Muscle of leg (tissue), 16 donors: ENCODE measurements at places on chromosomes 2 and 18. TPM values are rescaled to one million over a fixed set of nuclear protein-coding genes. Genes with fewer than 3 reads are reported as not detected.
A peak's percentile ranks its signal among the peaks of the same experiment; 100 is the strongest.

GREB1L gene
- polyA plus RNA-seq = 5.4 TPM

AFF3 gene
- 2.4 TPM for polyA plus RNA-seq

DNER gene
- polyA plus RNA-seq = 0.83 TPM

ACMSD gene
- 0.37 TPM for polyA plus RNA-seq

DOK1 gene
- 7.0 TPM for polyA plus RNA-seq

IL1R2 gene
- 0.17 TPM for polyA plus RNA-seq

TDRD15 gene
- not detected for polyA plus RNA-seq

GREB1 gene
- polyA plus RNA-seq = 6.5 TPM

KCNG2 gene
- 0.49 TPM for polyA plus RNA-seq

EFEMP1 gene
- 18.6 TPM for polyA plus RNA-seq

LCT gene
- not detected for polyA plus RNA-seq

GRCh38 chr2:65663831-65664407 is 231.5 kb upstream of the SPRED2 start:
- no peak for DNase-seq
- peaks cover 6% of the 10 kb centered on the region for H3K4me1 ChIP-seq
- H3K27ac ChIP-seq = no peak overlapping the region
- no peaks in the 10 kb centered on the region for H3K27me3 ChIP-seq

DNA sequence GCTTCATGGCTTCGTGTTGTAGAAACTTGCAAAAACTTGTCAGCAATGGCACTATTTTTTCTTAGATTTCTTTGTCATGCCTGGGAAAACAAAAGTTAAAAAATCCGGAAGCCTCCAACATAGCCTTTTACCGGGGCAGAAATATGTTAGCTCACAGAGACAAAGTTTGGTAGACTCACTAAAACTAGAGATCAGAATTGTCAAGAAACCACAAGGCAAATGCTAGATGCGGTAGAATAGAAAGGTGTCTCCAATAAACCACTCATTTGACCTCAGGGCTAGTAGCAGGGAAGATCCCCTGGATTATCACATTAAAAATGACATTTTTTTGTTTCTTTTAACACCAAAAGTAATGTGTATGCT is 405 bp downstream of the CASP10 start:
- H3K27ac ChIP-seq = peak overlapping the region; percentile 80
- H3K27me3 ChIP-seq = no peaks in the 10 kb centered on the region
- H3K4me1 ChIP-seq = no peaks in the 10 kb centered on the region
- peak overlapping the region; percentile 45 for H3K4me3 ChIP-seq

- H3K27me3 ChIP-seq = no peaks in the 10 kb centered on the region
- DNase-seq = peak; percentile 44
- peaks cover 3% of the 10 kb centered on the region for H3K4me1 ChIP-seq
- no peak overlapping the region for H3K27ac ChIP-seq
These were observed 227.3 kb downstream of the LOXHD1 start for GRCh38 chr18:46429649-46430224.

DNA sequence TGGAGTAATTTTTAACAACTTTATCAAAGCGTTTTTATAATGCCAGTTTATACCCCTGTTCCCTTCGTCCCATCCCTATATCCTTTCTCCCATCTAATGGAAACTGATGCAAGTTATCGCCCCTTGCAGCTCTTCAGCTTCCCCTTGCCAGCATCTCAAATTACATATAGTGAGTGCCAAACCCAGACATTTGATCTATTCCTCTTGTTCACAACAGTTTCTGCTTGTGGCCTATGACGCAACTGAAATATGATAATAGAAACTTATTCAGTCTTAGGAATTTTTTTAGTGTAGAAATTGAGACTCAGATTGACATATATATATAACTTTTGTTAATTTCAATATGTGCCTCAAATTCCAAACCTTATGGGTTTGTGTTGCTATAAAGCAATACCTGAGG is 562.2 kb upstream of the VWC2L start:
- peak; percentile 13 for DNase-seq
- H3K4me3 ChIP-seq = no peak overlapping the region
- H3K36me3 ChIP-seq = no peaks in the 10 kb centered on the region
- no peaks in the 10 kb centered on the region for H3K27me3 ChIP-seq
- no peaks in the 10 kb centered on the region for H3K4me1 ChIP-seq

DNA sequence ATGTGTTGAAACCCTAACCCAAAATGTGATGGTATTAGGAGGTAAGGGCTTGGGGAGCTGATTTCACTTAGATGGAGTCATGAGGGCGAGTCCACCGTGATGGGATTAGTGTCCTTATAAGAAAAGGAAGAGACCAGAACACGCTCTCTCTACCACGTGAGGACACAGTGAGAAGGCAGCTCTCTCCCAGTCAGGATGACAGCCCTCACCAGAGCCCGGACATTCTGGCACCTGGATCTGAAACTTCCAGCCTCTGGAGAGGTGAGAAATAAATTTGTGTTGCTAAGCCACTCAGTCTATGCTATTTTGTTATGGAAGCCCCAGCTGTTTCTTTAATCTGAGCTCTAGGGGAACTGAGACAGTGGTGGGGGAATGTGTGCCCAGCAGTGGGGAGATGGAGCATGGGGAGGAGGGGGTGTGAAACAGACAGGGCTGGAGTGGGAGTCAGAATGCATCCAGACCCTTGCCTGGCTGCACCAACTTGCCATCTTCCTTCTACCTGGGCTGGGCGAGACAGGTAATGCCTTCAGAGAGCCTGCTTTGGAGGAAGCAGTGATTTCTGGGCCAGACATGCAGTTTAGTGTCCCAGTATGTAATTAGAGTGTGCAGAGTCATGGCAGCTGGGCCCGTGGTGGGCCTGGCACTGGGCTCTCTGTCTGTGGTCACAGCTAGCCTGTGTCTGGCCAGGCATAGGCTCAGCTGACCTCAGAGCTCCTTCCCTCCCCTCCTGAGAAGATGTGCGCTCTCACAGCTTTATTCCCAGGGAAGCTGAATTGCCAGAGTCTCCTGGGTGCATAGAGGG is 38.1 kb downstream of the RHOB start:
- H3K27ac ChIP-seq = no peak overlapping the region
- H3K27me3 ChIP-seq = peaks cover 5% of the 10 kb centered on the region
- H3K4me3 ChIP-seq = no peak overlapping the region
- peaks cover 23% of the 10 kb centered on the region for H3K4me1 ChIP-seq
- DNase-seq = no peak
- no peaks in the 10 kb centered on the region for H3K36me3 ChIP-seq

- H3K36me3 ChIP-seq = no peaks in the 10 kb centered on the region
- H3K27me3 ChIP-seq = no peaks in the 10 kb centered on the region
- no peak overlapping the region for H3K27ac ChIP-seq
- no peak overlapping the region for H3K4me3 ChIP-seq
- no peak for DNase-seq
These were observed 97.2 kb downstream of the PID1 start for GRCh38 chr2:229173825-229174359.

DNA sequence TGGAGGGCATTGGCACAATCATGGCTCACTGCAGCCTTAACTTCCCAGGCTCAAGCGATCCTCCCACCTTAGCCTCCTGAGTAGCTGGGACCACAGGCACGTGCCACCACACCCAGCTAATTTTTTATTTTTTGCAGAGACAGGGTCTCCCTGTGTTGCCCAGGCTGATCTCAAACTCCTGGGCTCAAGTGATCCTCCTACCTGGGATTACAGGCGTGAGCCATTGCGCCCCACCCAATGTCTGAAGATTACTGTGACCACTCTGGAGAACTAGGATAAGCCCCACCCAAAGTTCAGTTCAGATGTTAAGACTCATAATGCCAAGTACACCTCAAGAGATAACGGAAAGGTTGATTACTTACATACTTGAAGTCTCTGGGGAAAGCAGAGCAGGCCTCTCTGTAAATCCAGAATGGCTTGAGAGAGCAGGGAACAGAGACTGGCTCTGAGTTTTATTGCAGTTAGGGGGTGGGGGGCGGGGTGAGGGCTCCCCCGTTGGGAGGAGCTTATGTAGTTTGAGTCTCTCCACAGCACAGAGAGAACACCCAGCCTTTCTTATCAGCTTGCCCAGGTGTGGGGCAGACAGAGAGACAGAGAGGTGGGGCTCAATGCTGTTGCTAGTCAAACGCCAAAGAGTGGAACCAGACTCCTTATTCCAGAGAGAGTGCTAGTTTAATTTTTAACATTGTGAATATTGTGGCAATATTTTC is 26.5 kb upstream of the ERICH2 start:
- no peak overlapping the region for H3K4me3 ChIP-seq
- H3K27me3 ChIP-seq = no peaks in the 10 kb centered on the region
- no peak for DNase-seq
- no peaks in the 10 kb centered on the region for H3K36me3 ChIP-seq

GRCh38 chr2:26521054-26521912 is 43.4 kb upstream of the OTOF start:
- H3K36me3 ChIP-seq = no peaks in the 10 kb centered on the region
- no peak for DNase-seq
- peaks cover 25% of the 10 kb centered on the region for H3K27me3 ChIP-seq
- H3K27ac ChIP-seq = no peak overlapping the region
- H3K4me1 ChIP-seq = no peaks in the 10 kb centered on the region

DNA sequence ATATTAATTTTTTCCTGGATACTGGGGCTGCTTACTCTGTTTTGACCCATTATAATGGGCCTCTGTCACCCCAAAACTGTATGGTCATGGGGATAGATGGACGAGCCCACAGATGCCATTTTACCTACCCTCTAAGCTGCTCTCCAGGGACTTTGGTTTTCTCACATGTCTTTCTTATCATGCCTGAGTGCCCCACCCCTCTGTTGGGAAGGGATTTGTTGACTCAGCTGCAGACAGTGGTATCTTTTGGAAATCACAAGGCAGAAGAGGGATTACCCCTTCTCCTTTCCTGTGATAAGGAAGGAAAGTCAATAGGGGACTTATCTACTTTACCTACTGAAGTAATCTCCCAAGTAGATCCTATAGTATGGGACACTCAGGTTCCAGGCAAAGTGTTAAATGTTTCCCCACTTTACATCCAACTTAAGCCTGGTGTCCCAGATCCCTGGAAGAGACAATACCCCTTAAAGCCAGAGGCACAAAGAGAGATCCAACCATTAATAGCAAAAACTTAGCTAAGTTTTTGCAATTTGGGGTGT is 182.7 kb downstream of the RNF152 start:
- no peaks in the 10 kb centered on the region for H3K36me3 ChIP-seq
- no peak for DNase-seq
- no peaks in the 10 kb centered on the region for H3K27me3 ChIP-seq
- no peak overlapping the region for H3K27ac ChIP-seq
- H3K4me1 ChIP-seq = no peaks in the 10 kb centered on the region
- no peak overlapping the region for H3K4me3 ChIP-seq

GRCh38 chr2:134482766-134483340 is 229.0 kb downstream of the MGAT5 start:
- no peaks in the 10 kb centered on the region for H3K4me1 ChIP-seq
- no peaks in the 10 kb centered on the region for H3K27me3 ChIP-seq
- no peak overlapping the region for H3K27ac ChIP-seq
- no peak overlapping the region for H3K4me3 ChIP-seq
- H3K36me3 ChIP-seq = no peaks in the 10 kb centered on the region

DNA sequence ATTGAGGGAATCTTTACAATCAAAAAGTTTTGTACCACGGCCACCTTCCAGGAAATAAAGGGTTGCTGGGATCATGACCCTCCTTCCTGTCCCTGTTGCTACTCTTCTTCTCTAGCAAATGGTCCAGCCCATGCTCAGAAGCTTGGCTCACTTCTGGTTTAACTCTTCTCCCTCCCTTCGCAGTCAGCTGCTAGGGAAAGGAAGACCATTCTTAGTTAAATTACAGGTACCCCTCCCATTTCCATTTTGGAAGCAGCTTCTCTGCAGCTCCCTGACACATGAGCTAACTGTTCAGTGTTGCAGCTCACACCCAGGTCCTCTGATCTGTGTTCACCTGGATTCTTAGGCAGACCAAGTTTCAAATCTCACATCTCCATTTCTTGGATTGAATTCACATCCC is 100.3 kb downstream of the DOCK10 start:
- no peak for DNase-seq
- no peaks in the 10 kb centered on the region for H3K36me3 ChIP-seq
- no peak overlapping the region for H3K27ac ChIP-seq

DNA sequence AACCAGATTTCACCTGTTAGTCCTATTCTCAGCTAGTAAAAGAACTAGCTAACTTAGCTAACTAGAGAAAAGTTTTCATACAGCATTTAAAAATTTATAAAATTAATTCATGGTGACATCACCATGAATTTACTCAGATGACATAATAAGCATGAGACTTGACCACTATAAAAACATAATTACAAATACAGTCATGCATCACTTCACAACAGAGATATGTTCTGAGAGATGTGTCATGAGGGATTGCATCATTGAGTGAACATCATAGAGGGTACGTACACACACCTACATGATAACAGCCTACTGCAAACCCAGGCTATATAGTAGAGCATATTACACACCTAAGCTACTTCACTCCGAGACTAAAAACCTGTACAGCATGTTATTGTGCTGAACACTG is 481.3 kb upstream of the CHAC2 start:
- peaks cover under 1% of the 10 kb centered on the region for H3K4me1 ChIP-seq
- H3K4me3 ChIP-seq = no peak overlapping the region
- H3K36me3 ChIP-seq = no peaks in the 10 kb centered on the region
- H3K27ac ChIP-seq = no peak overlapping the region
- H3K27me3 ChIP-seq = no peaks in the 10 kb centered on the region

DNA sequence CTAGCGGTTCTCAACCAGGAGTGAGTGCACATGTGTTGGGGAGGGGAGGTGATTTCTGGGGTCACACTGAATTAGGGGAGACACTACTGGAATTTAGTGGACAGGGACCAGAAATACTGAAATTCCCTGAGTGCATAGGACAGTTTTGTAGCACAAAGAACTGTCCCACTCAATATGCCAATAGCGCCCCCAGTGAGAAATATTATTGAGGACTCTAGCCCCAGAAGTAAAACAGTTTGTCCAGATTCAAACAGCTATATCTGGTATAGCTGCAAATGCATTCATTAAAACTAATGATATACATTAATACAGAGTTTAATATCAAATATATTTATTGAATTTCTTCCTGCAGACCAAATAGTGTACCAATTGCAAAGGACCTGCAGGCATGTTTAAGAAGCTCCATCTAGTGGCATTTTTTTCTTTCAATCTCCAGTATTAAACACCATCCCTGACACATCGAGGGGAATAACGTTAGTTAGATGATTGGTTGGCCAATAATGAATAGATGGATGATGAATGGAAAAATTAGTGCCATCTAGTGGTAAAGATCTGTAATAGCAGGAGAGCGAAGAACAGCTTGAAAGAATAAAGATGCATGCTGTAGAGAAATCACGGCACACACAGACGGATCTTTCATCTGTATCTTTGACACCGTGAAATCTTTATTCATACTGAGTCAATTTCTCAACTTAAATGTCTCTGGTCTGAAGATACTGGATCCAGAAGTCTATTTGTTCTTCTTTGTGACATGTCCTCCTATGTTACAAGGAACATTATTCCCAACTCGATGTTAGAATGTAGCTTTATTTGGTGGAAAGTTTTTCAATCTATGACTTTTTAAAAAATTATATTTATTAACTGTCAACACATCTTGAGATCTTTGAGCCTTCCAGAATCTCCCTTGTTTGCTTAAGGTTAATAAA is 62.5 kb downstream of the DHRS9 start:
- H3K4me1 ChIP-seq = no peaks in the 10 kb centered on the region
- DNase-seq = peak; percentile 50
- H3K36me3 ChIP-seq = no peaks in the 10 kb centered on the region
- H3K4me3 ChIP-seq = no peak overlapping the region
- no peaks in the 10 kb centered on the region for H3K27me3 ChIP-seq
- no peak overlapping the region for H3K27ac ChIP-seq

- H3K4me3 ChIP-seq = no peak overlapping the region
- H3K27ac ChIP-seq = no peak overlapping the region
- no peaks in the 10 kb centered on the region for H3K27me3 ChIP-seq
- no peaks in the 10 kb centered on the region for H3K36me3 ChIP-seq
- no peaks in the 10 kb centered on the region for H3K4me1 ChIP-seq
These were observed 141.8 kb downstream of the SMAD2 start for GRCh38 chr18:47788621-47789020.
